H1 (cell line): ENCODE measurements at places on chromosomes 2 and 18.

DNA sequence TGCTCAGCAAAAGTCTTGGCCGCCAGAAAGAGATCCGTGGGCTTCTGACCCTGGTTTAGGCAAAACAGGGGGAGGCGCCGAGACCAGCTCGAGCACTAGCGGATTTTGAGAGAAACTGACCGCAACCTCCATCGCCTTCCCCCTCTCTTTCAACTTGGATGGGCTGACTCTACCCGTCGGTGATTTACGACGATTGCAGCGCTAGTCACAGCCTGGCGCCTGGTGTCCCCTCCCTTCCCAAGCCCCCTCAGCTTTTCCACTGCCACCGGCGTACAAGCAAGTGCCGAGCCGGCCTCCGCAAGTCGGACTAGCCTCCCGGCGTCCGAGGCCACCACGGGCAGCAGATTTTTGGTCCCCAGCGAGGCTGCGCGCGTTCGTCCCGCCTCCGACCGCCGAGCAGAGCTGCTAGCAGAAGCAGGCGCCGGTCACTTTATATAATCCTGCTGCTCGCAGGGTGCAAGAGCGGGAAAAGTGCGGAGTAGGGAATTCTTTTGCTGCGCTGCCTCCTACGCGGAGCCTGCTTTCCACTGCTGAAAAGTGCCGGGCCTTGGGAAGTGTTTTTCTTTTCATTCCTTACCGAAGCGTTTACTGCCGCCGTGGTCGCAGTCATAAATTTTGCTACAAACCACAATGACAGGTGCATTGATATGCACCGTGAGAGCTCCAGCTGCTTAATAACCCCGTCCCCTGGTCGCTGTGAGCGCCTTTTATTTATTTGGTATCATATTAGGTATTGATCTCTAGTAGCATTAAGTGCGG, 7.7 kb downstream of the HOXD3 start:
- DNase-seq = no peak

GRCh38 chr2:16141641-16141921, 201.2 kb downstream of the MYCN start:
- DNase-seq = no peak

DNA sequence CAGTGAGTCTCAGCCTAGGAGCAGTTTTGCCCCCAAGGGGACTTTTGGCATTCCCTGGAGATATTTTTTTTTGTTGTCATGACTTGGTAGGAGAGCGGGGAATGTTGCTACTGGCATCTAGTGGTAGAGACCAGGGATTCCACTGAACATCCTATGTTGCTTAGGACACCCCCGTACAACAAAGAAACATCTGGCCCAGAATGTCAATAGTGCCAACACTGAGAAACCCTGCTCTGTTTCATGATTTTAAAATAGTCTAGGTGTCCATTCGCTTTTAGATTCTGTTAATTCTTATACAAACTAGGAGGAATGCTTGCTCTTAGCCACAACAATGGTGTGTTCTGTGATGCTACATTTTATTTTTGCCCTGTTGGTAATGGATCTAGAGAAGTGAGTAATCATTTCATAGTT, 225.8 kb upstream of the SIX3 start:
- DNase-seq = peak; percentile 47

DNA sequence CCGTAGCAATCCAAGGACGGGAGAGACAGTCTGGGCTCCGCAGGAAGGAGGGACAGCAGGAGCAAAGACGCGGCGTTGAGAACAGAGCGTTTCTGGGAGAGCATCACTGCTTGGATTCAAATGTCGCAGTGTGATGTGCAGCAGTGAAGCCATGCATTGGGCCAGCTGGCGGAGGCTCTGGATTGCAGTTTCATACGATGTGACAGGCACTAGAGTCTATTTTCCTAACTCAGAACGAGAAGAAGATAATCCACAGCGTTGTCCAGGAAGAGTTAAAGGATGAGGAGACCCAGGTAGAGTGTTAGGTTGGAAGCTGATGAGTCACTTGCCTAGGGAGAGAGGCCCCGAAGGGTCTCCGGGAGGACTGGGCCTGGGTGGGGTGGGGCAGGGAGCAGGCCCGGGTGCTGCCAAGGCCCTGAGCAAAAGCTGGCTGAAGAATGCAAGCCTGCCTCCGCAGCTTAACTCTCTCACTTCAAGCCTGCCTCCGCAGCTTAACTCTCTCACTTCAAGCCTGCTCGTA, 17.7 kb upstream of the SEMA4C start:
- no peak for DNase-seq

DNA sequence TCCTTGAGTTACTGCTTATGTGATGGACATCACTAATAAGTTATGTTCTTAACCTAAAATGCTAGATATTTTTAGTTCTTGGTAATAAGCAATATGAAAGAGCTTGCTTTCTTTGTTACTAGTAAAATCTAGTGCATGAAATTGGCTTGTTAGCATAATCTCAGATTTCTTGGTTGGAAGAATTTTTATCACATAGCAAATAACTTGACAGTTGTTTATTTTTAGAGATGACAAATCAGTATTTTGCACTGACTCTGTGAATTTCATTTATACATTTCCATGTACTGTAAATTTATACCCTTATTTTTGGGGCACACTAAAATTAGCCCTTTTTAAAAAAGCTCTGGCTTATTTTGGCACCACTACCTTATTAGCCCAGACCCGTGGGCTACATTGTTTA, 45.6 kb downstream of the LCLAT1 start:
- DNase-seq = no peak

DNA sequence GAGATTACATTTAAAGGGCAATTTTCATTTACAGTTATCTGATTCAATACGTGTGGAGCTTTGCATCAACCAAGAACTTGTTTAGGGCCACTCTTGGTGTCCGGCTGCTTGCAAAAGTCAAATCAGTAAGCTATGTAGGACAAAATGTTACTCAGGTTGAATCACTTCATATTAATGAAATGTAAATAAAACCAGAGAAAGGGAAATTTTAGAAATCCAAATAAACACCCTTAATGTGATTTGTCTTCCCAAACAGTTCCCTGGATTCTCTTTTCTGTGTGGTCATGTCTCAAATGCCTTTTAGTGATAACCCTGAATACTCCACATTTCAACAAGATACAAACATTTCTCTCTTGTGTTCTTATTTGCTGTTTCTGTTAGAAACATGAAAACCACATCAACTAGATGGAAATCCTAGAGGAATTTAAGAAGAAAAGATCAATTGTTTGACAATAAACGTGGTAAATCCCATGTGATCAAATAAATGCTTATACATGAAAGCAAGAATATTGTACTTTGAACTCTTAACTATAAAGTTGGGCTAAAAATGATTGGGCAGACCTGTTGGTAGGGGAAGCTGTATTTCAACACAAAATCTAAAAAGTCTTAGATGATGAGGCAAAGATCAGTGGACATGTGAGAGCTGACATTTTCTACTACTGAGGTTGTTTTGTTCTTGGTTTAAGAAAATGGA, 101.3 kb downstream of the CDC42EP3 start:
- no peak for DNase-seq

DNA sequence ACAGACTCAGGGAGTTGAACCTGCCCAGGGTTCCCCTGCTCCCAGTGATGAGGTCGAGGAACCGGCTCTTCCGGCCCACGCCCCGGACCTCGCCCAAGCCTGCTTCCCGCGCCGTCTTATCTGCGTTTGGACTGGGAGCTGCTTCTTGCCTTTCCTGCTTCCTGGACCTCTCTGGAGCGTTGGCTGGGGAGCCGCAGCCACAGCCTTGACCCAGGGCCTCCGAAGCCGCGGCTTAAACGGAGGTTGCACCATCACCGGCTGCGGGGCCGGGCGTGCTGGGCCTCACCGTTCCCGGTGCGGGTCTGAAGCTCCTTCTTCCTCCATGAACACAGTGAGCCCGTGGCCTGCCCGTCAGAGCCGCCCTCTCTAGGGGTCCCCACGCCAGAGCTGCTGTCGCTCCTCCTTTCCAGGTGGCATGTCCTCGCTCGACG, 13.3 kb downstream of the NTSR2 start:
- no peak for DNase-seq

GRCh38 chr18:25553631-25554263, 201.8 kb upstream of the ZNF521 start:
- DNase-seq = no peak

DNA sequence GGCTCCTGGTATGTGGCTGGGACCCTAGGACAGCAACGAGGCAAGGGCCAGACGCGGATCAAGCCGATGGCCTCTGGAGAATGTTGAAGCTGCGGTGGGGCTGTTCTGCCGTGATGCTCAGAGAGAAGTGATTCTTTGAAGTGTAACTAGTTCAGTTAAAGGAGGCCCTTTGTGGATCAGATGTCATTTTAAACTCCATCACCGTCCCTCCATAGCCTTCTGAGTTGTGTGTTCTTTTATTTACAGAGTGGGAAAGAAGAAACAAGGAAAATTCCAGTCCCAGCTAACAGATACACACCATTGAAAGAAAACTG, 403 bp downstream of the PNO1 start:
- DNase-seq = no peak

- peak; percentile 67 for DNase-seq
Measured at GRCh38 chr2:121902171-121902591, 146.7 kb downstream of the TSN start.

- DNase-seq = no peak
Measured at GRCh38 chr2:65429786-65430602, 2.4 kb downstream of the SPRED2 start.

GRCh38 chr18:47800248-47800647, 130.2 kb downstream of the SMAD2 start:
- DNase-seq = no peak

GRCh38 chr18:46301571-46301970, 197.4 kb downstream of the HAUS1 start:
- no peak for DNase-seq

DNA sequence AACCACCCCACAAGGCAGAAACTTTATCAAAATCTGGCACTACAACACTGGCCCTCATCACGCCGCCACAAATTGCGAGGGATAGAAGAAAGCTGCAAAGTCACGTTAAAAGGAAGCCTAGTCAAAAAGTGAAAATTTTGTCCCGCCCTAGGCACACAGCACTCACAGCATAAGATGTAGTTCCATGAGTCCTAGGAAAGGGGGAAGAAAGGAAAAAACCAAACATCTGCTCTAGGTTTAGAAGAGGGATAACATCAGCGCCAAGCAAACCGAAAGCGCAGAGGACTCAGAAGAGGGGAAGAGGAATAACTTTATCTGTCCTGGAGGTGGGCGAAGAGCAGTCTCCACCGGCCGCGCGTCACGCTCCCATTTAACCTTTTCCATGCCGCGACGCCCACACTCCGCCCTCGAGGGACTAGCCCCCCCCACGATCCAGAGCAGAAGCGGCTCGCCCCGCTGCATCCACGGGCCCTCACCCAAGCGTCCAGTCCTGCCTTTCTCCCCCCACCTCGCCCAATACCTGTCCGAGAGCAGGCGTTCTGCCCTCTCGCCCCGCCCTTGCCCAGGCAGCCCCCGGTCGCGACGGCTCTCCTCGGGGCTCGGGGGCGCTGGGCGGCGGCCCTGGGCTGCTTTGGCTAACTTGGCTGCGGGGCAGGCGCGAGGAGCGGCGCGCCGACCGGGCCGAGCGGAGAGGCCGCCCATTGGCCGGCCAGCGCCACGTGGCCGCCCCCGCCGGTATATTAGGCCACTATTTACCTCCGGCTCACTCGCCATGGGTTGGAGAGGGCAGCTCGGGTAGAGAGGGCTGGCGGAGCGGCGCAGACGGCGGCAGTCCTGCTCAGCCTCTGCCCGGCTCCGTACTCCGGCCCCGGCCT, at the start of gene HOXD1:
Gene HOXD1, plus strand, starts transcription at position 770 of the 875 bp plus-strand sequence. CDS start 134 bp downstream, outside the sequence.
- no peak for DNase-seq

DNA sequence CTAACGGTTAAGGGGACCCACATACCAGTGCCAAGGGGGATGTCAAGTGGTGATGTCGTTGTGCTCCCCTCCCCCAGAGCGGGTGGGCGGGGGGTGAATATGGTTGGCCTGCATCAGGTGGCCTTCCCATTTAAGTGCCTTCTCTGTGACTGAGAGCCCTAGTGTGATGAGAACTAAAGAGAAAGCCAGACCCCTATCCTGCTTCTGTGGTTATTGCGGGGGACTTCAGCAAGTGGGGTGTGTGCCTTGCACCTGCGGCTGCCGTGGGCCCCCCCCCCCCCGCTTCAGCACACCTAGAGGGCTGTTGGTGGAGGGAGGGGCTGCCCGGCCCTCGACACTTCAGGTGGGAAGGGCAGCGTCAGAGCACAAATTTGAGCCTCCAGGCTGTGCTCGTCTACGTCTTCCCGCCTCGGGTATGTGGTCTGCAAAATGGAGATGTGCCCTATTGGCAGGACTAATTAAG, 6.1 kb downstream of the CTDSP1 start:
- DNase-seq = no peak

DNA sequence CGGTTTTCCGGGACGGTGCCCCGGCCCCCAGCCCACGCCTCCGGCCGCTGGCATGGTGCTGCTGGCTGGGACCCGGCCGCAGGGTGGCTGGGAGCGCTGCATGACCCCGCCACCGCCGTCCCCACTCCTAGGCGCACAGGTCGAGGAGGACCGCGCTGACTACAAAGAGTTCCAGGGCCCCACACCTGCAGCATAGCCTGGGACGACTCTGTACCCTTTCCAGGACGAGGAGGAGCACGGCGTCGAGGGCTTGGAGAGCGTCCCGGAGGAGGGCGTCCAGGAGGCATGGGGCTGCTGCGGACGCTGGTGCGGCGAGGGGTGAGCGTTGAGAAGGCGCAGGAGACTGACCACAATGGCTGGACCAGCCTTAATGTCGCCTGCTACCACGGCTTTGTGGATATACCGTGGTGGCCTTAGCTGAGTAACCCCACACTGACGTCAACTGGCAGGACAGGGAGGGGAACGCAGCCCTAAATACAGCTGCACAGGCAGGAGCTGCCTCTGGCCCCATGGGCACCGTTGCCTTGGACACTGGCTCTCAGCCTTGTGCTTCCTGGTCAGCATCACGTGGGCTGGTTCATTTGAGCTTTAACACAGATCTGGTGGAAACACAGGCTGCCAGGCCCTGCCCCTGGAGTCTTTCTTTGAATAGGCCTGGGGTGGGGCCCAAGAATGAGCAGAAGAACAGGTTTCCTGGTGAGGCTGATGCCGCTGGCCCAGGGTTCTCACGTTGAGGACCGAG, 40.9 kb upstream of the TRIM43B start:
- no peak for DNase-seq

- DNase-seq = no peak
Measured at GRCh38 chr2:106030287-106031268, 163.5 kb downstream of the UXS1 start.

- DNase-seq = no peak
Measured at GRCh38 chr2:205857520-205858237, 175.4 kb downstream of the NRP2 start.

DNA sequence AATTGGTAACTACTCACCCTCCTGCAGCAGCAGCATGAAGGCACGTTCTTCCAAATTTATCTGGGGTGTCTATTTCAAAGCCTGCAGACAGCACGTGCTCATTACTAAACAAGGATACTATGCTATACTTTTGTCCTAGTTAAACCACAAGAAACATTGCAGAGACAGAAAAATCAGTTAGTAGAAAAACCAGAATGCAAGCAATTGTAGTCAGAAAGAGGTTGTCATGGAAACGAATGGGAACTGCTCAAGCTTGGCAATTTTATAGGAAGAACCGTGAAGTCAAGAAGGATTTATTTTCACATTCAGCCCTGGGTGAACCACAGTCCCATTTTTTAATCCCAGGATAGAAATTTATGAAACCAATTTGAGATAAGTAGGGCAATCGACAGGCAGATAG, 162.2 kb upstream of the PGAP1 start:
- no peak for DNase-seq

GRCh38 chr2:28142386-28142785, 250.3 kb upstream of the FOSL2 start:
- DNase-seq = no peak

- DNase-seq = no peak
Measured at GRCh38 chr18:24246143-24246542, 107.3 kb downstream of the CABYR start.

- no peak for DNase-seq
Measured at GRCh38 chr2:197885587-197885986, 81.2 kb downstream of the PLCL1 start.
